ENCODE measurements at places on chromosomes 5 and 9.

DNA sequence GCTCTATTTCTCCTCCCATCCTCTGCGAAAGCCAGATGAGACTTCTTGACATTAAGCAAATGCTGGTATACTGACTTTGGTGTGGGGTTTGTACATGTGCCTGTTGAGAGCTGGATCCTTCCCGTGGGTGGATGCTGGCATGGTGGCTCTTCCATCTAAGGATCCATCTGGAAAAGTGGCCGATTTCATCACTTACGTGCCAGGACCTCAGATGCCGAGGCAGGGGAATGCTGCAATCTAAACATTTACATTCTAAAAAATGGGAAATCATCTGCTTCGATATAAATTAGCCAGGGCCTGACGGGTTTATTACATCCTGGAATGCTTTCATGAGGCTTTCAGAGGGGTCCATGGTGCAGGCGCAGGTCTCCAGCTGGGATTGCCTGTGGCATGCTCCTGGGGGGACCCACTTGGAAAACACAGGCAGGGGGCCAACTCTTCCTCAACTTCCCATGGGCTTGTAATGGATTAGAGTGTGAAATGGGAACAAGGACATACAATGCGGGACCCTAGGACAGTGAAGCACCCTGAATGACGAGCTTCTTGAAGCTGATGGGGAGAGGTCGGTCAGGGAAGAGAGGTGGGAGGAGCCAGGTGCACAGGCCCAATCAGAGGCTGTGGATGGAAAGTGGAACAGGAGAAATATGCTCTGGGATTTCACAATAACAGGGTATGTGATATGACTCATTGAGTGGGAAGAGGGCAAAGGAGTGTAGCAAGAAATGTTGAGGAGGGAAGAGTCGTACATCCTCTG, 105.5 kb upstream of the PITX1 start:
- DNase-seq, result no peak

DNA sequence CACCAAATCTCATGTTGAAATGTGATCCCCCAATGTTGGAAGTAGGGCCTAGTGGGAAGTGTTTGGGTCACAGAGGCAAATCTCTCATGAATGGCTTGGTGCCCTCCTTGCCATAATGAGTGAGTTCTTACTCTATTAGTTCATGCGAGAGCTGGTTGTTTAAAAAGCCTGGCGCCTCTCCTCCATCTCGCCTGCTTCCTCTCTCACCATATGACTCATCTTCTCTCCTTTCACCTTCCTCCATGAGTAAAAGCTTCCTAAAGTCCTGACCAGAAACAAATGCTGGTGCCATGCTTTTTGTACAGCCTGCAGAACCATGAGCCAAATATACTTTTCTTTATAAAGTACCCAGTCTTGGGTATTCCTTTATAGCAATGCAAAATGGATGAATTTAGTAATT, 20.9 kb upstream of the ARHGAP26 start:
- no peak for DNase-seq

DNA sequence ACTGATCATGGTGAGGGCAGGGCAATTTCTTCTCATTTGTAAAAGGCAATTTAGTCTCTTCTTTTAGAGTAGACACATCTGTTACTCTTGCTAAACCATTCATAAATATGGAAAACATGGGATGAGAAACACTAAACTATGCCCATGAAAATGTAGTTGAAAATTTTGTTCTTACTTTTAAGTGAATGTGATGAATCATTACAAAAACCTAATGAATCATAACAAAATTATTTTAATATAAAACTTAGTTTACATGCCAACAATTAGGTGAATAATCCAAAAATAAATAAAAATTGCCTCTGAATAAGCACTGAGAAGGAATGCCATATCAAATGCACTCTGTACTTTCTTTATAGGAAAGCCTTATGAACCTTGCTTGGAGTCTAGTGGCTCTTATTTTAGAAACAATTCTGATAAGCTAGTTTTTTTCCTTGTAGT, 297.7 kb upstream of the EFNA5 start:
- no peak for DNase-seq

DNA sequence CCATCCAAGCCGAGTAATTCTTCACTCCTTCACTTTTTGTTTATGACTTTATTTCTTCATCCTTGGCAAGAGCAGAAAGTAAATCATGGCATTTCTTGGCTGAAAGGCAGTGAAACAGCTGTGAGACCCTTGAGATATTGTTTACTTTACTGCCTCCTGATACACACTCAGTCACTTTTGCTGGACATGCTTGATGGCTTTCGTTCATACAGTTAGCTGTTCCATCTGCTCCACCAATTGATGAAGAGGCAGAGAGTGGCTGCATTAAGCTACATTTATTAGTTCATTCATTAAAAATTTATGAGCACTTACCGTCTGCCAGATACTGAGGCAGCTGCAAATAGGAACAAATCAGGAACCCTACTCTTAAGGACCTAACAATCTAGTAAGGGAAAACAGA, 184.4 kb upstream of the OR13F1 start:
- DNase-seq, result no peak

DNA sequence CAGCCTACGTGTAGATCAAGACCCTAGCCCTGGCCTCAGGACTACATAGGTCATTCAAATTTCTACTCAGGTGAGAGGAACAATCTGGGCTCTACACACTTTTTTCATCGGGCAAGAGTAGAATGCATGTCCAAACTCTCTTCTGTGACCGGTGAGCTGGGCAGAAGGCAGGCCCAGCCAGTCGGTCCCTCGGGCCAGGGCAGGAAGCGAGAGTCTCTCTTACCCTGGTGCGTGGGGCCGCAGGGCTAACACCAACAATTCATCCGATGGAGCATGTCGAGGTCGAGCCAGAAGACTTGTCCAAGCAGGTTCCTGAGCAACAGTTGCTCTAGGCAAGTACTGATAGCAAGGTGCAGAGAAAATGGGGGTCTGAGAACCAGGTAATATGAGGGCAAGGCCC, 88.5 kb downstream of the KLHL3 start:
- DNase-seq, result no peak

- no peak for DNase-seq
Measured at GRCh38 chr9:87824216-87824875, 58.3 kb upstream of the SPATA31E1 start.

DNA sequence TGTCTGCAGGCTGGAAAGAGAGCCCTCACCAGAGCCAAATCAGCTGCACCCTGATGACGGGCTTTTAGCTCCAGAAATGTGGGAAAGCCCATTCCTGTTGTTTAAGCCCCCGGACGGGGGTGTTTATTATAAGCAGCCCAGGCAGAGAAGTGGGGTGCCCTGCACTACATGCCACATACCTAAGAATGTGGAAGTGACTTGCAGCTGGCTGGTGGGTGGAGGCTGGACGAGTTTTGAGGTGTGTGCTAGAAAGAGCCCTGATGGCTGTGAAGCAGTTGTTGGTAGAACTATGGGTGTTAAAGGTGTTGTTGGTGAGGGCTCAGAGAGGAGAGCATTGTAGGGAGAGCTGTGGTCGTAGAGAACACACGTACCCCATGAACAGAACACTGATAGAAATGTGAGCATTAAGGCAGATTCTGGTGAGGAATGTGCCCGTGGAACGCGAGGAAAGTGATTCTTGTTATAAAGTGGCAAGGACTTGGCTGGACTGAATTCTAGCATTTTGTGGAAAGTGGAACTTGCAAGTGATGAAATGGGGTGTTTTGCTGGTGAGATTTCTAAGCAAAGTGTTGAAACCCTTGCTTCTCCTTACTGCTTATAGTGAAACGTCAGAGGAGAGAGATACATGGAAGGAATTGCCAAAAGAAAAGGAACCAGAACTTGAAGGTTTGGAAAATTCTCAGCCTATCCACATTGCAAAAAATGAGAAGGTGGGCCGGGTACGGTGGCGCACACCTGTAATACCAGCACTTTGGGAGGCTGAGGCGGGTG, 38.9 kb downstream of the AHRR start:
- no peak for DNase-seq

DNA sequence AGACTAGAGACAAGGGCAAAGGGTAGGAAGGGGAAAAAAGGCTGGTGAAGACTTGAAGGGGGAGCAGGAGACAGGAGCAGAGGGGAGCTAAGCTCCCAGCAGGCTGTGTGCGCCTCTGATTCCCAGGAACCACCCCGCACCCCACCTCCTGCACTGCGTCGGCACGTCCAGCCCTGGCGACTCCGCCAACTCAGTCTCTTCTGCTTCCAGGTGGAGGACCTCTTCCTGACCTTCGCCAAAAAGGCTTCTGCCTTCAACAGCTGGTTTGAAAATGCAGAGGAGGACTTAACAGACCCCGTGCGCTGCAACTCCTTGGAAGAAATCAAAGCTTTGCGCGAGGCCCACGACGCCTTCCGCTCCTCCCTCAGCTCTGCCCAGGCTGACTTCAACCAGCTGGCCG, 30.5 kb downstream of the DYNC2I2 start:
- DNase-seq, result no peak

DNA sequence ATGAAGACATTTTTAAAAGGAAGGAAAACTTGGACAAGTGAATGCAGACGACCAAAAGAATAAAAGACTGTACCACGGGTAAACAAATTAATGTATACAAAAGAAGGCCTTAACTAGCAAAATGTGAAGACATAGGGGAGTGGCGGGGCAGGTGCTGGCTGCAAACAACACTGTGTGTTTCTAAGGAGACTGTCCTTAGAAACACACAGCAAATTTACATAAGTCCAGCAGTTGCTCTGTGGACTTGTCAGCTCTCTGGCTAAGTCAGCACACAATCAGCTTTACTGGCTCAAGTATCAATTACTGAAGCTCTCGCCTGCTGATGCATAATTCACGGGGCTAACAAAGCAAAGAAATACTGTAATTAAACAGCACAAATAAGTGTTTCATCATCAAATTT, 24.8 kb downstream of the PTBP3 start:
- no peak for DNase-seq

- no peak for DNase-seq
Measured at GRCh38 chr5:137372773-137373160, 126.4 kb downstream of the SPOCK1 start.

GRCh38 chr9:31574006-31574765, 810.3 kb upstream of the ACO1 start:
- DNase-seq, result no peak

DNA sequence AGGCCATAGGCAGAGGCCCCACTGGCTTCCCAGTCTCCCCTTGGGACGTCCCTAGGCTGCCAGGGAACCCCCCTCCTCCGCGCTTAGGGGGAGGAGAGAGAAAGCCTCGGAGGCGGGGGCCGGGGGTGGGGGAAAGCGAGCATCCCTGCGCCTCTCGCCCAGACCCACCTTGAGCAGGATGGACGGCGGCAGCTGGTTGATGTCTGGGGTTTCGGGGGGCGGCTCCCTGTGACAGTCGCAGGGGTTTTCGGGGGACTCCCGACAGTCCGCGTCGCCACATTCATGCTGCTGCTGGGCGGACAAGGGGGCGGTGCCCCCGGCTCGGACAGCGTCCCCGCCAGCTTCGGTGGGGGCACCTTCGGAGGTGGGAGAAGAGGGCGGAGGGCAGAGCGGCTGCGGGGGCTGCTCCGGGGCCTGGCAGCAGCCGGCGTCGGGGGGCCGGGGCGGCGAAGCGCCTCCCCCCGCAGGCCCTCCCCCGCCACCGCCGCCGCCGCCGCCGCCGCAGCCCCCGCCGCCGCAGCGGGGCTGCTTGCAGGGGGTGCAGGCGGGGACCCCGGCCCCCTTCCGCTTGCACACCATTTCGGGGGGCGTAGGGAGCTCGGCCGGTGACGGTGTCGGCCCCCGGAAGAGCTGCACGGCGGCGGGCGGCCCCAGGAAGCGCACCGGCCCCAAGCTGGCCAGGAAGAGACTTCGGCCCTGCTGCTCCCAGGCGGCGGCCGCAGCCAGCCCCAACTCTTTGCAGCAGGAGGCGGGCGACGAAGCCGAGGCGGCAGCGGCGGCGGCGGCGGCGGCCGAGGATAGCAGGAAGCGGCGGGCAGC, 1.2 kb downstream of the FBXL17 start:
- no peak for DNase-seq

DNA sequence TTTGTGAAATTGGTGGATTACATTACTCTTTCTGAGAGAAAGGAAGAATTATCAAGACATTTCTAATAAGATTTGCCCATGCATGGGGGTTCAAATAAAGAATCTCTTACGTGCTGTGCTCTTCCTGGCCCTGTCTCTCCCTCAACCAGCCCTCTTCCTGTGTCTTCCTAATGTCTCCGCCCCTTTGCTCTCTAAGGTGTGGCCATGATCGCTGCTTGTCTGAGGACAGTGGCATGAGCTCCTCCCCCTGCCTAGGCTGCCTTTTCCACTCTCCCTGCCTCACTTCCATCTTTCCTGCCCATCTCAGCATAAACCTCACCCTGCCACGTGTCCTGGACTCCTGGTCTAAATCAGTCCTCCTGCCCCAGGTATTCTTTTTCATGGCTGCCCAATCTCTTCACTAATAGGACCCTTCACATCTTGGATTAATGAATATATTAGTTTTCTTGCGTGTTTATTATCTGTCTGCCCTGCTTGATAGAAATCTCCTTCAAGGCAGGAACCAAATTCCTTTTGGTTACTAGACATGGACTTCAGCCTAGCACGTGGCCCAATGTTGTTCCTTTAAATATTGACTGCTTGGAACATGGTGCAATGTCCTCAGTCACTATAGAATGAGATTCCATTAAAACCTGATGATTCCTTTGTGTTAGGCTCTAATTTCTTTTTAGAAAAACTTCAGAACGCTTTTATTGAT, 122.3 kb downstream of the MTRR start:
- no peak for DNase-seq

GRCh38 chr9:121464968-121465367, 34.7 kb downstream of the GGTA1 start:
- no peak for DNase-seq

DNA sequence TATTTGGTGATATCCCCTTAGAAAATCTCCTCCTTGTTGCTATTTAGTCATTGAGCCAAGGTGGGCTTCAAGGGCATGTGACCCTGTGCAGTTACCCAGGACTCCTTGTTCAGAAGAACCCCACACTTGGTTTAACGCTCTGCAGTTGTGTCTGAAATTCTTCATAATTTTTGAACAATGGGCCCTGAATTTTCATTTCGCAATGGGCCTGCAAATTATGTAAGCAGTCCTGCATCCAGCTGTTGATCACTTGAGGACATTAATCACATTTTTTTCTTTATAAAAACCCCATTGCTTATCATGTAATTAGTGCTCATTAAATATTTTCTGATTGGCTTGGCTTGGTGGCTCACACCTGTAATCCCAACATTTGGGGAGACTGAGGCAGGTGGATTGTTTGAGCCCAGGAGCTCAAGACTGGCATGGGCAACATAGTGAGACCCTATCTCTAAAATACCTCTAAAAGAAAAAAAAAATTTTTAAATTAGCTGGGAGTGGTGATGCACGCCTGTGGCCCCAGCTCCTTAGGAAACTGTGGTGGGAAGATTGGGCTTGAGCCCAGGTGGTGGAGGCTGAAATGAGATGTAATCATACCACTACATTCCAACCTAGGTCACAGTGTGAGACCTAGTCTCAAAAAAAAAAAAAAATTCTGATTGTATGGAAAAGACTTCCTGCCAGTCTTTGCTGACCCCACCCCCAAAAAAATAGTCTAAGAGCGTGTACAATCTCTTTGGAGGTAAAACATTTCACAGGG, 194.2 kb upstream of the HAPLN1 start:
- DNase-seq, result no peak
